Ovary (tissue), 10 donors: ENCODE measurements at places on chromosomes 3 and 15. TPM values are rescaled to one million over a fixed set of nuclear protein-coding genes. Genes with fewer than 3 reads are reported as not detected.

GRCh38 chr3:159139326-159139725 lies 337.5 kb downstream of the MFSD1 start:
- no peak overlapping the region for H3K4me3 ChIP-seq
- no peak for DNase-seq
- H3K36me3 ChIP-seq = no peaks in the 10 kb centered on the region
- H3K27ac ChIP-seq = no peak overlapping the region

- H3K4me3 ChIP-seq = no peak overlapping the region
- no peak overlapping the region for H3K27ac ChIP-seq
- H3K27me3 ChIP-seq = no peaks in the 10 kb centered on the region
- no peaks in the 10 kb centered on the region for H3K4me1 ChIP-seq
- no peaks in the 10 kb centered on the region for H3K36me3 ChIP-seq
These were observed 76.7 kb upstream of the SATB1 start for GRCh38 chr3:18501679-18502343.

DNA sequence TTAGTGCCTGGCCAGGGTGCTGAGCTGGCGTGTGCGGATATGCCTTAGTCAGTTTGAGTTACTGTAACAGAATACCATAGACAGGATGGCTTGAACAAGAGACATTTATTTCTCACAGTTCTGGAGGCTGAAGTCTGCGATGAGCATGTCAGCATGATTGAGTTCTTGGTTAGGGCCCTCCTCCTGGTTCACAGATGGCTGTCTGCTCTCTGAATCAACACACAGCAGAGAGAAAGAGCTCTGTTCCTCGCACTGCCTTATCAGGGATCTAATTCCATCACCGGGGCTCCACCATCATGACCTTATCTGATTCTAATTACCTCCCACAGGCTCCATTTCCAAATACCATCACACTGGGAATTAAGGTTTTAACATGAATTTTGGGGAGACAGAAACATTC lies 386.6 kb upstream of the DPH6 start:
- H3K36me3 ChIP-seq = no peaks in the 10 kb centered on the region
- H3K4me3 ChIP-seq = no peak overlapping the region
- no peaks in the 10 kb centered on the region for H3K27me3 ChIP-seq
- H3K4me1 ChIP-seq = no peaks in the 10 kb centered on the region

DNA sequence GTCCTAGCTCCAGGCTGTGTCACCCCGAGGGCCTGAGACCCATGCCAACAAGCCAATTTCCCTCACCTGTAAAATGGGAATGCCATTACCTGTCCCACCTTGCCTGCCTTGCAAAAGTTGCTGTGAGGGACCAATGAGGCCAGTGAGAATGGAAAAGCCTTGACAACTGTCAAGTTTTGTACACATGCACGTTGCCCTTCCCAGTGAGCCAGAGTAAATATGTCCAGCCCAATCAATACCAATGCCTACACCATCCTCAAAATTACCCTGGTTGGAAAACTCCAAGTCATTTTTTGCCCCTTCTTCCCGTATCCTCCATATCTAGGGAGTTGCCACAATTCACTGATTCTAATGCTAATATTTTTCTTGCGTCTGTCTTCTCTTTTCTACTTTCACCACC lies 73.5 kb upstream of the RASGRF1 start:
- H3K27ac ChIP-seq = no peak overlapping the region
- no peaks in the 10 kb centered on the region for H3K36me3 ChIP-seq
- H3K27me3 ChIP-seq = no peaks in the 10 kb centered on the region
- H3K4me3 ChIP-seq = no peak overlapping the region

The SAMMSON gene
- 0.23 TPM for total RNA-seq
